ENCODE measurements at places on chromosomes 3 and 15. TPM values are rescaled to one million over a fixed set of nuclear protein-coding genes. Genes with fewer than 3 reads are reported as not detected.

The TMEM89 gene
- total RNA-seq: 0.77 TPM

The CAMK2N2 gene
- 0.16 TPM for total RNA-seq

The DNAJA4 gene
- total RNA-seq: 39.2 TPM

The FRMD4B gene
- 19.9 TPM for total RNA-seq

The RYK gene
- 8.3 TPM for total RNA-seq

The CHRNA3 gene
- not detected for total RNA-seq

The ECE2 gene
- total RNA-seq: not detected

The TMEM108 gene
- total RNA-seq: not detected

The KCNMB2 gene
- not detected for total RNA-seq

The ERICH6 gene
- total RNA-seq: not detected

The STARD9 gene
- total RNA-seq: 14.4 TPM

The CFAP92 gene
- not detected for total RNA-seq

The GP9 gene
- total RNA-seq: not detected

The LRRC31 gene
- not detected for total RNA-seq

The CPNE9 gene
- 0.36 TPM for total RNA-seq

The POTEB2 gene
- not detected for total RNA-seq

The SUSD5 gene
- total RNA-seq: not detected

The SIDT1 gene
- total RNA-seq: 17.6 TPM

The CD200 gene
- total RNA-seq: 9.4 TPM

The SEMA3F gene
- 0.11 TPM for total RNA-seq

The PLS1 gene
- 5.5 TPM for total RNA-seq

The CFAP100 gene
- not detected for total RNA-seq

The FETUB gene
- not detected for total RNA-seq

The ST3GAL6 gene
- total RNA-seq: not detected

The MESP1 gene
- 1.8 TPM for total RNA-seq

The FGF12 gene
- not detected for total RNA-seq

The FSIP1 gene
- total RNA-seq: 0.32 TPM

The SOX2 gene
- total RNA-seq: not detected

The BMF gene
- 5.5 TPM for total RNA-seq

The NPAP1 gene
- total RNA-seq: not detected

The PRICKLE2 gene
- total RNA-seq: not detected

The MITF gene
- not detected for total RNA-seq

The KAT2B gene
- total RNA-seq: 72.9 TPM

The NR1I2 gene
- total RNA-seq: 0.07 TPM

The MTHFS gene
- total RNA-seq: 32.7 TPM

The RARRES1 gene
- not detected for total RNA-seq

The CORO2B gene
- total RNA-seq: not detected

The GOLGA8T gene
- total RNA-seq: not detected

The TTLL13 gene
- 0.34 TPM for total RNA-seq

The VPS39 gene
- 74.1 TPM for total RNA-seq

The TRIM59 gene
- 51.7 TPM for total RNA-seq

The DTWD1 gene
- 17.5 TPM for total RNA-seq
